ENCODE measurements at places on chromosomes 5 and 9.

DNA sequence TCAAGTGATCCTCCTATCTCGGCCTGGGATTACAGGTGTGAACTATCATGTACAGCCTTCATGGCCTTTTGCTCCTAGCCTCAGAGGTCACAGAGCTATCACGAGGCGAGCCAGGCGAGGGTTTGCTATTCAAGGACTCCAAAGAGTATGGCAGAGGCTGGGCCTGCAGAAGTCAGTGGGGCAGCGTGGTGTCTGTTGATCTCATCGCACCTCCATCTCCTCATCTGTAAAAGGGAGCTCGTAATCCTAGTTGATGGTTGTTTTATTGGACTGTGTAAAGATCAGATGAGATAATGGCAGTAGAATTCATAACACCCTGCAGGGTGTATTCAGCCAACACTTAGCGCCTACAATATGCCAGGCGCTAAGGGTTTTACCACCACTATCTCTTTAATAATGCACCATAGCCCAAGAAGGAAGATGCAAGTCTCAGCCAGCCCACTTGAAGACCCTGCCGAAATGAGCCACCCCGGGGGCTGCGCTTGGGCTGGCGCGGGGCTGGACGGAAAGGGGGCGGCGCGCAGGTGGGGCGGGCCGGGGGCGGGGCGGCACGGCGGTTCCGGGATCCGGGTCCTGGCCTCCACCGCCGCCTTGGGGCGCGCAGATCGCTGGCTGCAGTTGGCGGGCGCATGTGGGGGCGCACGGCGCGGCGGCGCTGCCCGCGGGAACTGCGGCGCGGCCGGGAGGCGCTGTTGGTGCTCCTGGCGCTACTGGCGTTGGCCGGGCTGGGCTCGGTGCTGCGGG lies at the start of gene GALNT12:
Gene GALNT12 (plus strand): TSS at position 601 of the 744 bp plus-strand sequence. CDS start 29 bp downstream, at position 630.
- DNase-seq: no peak

DNA sequence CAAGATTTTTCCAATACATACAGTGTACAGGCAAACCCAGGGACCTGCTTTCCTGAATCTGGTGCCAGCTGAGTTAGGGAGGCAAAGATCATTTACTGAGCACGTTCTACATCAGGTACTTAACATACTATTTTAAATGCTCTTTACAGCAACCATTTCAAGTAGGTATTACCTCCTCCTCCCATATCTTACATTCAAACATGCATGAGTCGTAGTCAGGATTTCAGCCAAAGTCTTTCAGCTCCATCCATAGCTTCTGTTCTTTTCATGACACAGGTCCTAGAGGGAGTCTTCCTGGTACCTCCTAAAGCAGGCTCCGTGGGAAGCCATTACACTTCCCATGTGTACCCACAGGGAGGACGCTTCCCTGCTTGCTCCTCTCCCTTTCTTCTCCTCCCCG lies 11.7 kb downstream of the KCNV2 start:
- DNase-seq: no peak

DNA sequence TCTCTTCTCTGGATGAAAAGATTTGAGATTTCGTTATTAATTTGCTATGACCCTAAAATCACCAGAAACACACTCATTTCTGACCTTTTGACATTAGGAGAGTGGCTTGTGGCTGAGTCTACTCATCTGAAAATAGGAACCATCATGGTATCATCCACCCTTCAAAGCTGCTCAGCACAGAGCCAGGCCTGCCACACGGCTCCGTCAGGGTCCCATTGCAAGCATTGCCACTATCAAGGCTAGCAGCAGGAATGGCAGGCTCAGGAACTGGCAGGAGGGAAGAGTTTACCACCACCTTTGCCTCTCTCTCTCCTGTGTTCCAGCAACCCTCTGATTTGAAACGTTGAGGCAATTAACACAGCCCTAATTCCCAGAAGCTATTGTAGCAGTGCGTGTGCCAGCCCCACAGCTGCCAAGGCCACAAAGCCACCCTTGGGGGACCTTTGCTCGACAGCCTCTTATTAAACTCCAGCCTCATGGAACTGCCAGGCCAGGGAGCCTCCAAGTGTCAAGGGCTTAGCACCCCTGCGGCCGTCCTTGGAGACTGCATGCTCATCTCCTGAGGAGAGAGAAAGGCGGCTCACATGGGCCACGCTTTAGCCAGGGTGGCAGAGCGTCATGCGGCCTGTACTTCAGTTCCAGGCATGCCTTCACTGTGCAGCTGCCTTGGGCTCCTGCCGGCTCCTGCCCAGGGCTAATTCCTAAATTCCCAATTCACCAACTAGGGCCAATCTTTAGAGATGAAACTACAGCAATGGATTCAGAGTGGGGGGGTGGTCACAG lies 145.9 kb downstream of the ROR2 start:
- no peak for DNase-seq

DNA sequence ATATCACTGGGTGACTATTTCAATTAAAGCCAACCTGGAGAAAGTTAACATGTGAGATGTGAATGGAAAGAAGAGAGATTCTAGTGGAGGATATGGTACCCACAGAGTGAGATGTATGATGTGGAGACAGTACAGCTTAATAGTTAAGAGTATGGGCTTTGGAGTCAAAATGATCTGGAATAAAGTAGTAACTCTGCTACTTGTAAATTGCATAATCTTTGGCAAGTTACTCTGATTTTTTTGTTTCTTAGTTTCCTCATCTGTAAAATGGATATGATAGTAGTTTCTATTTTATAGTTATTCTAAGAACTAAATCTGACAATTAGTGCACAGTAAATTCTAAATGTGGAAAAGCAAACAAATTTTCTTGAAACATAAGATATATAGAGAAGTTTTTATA lies 79.2 kb downstream of the ISOC1 start:
- DNase-seq: no peak

DNA sequence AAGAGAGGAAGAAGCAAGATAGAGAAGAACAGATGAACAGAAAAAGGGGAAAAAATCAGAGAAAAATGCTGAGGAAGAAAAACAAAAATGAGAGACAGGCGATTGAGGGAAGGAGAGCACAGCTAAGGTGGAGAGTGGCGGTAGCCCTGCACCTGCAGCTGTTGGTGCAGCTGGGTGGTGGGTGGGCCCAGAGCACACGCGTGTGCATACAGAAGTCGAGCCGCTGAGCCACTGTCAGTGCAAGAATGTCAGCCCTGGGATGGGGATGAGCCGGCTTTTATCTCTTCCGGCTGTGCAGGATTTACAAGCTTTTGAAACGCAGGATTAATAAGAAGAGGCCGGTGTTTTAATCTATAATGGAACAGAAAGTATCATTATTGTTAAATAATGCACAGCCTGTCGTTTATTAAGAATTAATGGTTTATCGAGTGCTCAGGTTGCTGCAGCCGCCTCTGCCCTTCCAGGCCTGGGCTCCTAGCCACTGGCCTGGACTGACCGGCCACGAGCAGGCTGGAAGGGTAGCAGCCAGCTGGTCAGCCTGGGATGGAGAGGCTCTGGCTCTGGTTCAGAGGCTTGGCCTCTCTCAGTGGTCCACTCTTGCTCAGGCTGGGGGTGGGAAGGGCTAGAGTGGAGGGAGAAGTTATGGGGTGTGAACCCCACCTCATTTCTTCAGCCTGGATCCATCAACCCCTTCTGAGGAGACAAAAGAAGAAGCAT lies 68.7 kb downstream of the PCDH1 start:
- DNase-seq: no peak

DNA sequence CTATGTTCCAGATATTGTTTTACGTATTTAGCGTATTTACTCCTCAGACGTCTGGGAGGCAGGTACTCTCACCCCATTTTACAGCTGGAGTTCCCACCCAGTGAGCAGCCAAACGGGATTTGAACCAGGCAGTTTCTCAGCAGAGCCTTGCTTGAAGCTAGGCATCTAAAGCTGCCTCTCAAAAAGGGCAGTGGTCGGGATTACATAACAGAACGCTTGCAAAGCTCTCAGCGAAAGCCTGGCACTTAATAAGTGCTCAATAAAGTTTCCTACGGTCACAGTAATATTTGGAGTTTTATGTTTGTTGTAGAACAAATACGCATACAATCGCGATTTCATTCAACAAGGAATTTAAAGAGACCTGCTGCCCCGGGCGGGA lies 286 bp upstream of the BSPRY start:
- no peak for DNase-seq

DNA sequence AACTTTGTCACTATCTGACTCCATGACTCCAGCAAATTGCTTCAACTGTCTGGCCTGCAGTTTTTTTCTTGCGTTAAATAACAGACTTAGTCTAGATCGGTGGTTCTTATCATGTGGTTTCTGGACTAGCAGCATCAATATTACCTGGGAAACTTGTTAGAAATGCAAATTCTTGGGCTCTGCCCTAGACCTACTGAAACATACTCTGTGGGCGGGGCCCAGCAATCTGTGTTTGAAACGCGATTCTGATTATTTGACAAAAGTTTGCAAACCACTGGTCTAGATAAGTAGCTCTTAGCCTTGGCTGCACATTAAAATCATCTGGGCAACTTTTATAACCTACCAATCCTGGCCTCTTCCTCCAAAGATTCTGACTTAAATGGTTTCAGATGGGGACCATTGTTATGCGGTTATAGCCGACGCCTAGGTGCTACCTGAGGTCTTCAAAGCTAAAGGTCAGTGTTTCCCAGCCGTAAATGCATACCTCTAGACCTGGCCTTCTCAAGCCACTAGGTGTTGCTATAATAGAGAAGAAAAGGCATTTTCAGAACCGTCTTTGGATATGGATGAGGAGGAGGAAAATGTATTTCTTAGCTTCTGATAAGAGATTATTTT lies 74.0 kb downstream of the C9orf85 start:
- no peak for DNase-seq

DNA sequence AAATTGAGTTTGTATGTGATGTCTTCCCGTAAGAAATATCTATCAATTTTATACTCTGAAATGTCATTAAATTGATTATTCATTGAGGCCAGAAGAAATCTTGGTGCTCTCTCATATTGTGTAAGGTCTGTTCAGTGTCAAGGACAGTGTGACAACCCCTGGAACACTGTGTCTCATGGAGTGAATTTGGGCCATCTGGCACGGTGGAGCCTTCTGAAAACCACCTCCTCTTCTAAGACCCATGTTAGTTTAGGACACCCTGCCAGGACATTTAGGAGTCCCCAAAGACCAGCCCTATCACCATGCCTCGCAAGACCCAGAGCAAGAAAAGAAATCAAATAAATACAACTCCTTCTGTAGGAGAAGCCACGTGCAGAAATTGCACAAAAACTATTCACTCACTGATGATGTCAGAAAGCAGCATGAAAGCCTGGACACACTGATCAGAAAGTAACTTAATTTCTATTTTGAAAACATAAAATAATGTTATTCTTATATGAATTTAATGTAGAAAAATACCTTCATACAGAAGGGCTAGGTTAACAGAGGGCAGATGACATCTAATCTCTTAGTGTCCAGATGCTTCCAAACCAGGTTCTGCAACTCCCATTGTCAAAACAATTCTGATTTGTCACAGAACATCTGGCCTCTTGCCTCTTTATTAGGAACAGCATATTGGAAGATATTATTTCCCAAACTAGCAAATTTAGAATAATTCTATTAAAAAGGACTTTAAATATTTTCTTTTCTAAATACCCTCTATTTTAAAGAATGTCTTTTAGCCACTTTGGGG lies 298.8 kb downstream of the NR2F1-AS1 start:
- DNase-seq: no peak

DNA sequence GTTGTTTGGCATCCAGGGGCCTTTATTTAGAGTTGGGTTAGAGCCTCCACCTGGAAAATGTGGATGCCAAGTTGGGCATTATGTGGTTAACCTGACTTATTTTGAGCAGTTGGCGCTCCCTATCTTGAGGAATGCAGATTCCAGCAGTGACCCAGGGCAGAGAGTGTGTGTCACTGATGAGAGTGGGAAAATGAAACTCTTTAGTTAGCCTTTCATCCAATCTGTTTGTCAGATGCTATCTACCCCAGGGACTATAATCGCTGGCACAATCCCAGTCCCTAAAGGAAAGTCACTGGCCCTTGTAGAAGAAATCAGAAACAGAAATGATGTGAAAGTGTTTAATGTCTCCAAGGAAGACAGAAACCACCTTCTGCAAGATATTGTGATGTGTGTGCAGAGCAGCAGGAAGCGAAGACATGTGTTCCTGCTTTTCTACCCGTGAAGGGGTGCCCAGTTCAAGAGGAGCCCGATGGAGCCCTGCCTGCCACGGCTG lies 10.2 kb upstream of the STING1 start:
- no peak for DNase-seq

DNA sequence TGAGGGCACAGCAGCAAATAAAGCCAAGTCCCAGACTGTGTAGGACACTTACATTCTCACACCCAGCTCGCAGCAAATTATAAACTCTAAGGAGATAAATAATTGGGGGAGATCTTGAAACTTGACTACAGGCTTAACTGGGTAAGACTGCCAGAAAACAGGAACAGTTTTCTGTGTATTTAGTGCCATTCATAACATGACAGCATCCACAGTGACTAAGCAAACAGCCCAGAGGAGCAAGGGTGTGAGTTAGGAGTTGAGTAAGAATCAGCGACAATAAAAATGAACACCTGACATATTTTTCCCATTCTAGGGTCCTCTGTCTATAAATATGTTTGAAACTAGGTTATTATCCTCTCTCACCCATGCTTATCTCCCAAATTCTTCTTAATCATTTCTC lies 370.9 kb upstream of the WWC1 start:
- no peak for DNase-seq

- no peak for DNase-seq
Measured at GRCh38 chr5:95334900-95335538, 50.1 kb upstream of the MCTP1 start.

DNA sequence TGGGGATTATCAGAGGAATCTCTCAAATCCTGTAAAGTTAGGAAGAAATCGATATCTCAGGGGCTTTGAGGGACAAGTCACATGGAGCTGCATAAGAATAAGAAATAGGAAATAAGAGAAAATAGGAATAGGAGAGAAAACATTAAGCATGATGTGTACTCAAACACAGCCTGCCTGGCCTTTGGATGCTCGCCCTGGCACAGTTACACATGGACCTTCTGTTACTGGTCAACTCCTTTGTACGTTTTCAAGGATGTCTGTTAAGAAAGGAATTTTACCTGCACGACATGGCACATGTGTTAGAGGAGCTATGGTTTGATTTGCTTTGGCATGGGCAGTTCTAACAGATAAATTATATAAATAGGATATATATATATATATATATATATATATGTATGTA lies 321.2 kb downstream of the CDH12 start:
- no peak for DNase-seq

- peak; percentile 8 for DNase-seq
Measured at GRCh38 chr5:76818844-76819831, at the start of gene F2RL1. F2RL1 (plus strand) TSS chr5:76819030; CDS start chr5:76819183, 153 bp downstream.

GRCh38 chr9:100379862-100380261 lies 27.1 kb upstream of the TEX10 start:
- DNase-seq: no peak

GRCh38 chr5:103327893-103328292 lies 69.3 kb downstream of the MACIR start:
- DNase-seq: no peak

- DNase-seq: no peak
Measured at GRCh38 chr5:163363389-163363788, 74.0 kb upstream of the CCNG1 start.

GRCh38 chr9:86828631-86829030 lies 118.7 kb downstream of the GAS1 start:
- no peak for DNase-seq

- DNase-seq: no peak
Measured at GRCh38 chr5:151556806-151557205, 34.3 kb downstream of the FAT2 start.
